B cell (primary cell): ENCODE measurements at places on chromosomes 2 and 18.

DNA sequence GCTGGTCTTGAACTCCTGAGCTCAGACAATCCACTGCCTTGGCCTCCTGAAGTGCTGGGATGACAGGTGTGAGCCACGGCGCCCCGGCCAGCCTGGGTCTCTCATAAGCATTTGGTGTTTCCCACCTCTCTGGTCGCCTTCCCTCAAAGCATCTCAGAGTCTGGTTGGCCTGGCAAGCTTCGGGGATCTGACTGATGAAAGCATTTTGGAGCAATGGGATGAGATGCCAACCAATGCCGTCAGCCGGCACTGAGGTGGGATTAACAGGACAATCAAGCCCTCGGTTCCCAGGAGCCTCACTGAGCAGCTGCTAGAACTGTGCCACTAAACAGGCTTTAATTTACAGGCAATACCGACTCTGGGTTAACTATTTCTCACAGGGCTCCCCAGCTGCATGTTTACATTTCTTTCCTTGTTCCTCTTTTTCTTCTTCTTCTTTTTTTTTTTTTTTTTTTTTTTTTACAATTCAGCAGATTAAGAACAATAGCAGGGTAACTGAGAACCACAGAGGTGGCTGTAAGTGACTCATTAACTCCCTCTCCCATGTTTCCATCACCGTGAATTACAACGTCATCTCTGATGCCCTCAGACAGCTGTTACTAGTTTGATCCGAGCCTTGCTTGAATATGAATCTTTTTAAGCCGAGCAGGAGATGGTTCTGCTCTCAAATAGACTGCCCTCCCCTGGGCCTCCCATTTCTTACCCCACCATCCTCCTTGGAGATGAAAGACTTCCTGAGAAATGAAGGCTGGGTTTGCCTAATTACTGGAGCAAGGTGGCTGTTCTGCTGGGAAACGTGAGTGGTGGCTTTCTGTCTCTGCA is 37.9 kb downstream of the ODC1 start:
- DNase-seq: peak; percentile 88

GRCh38 chr2:215431778-215432758 is 3.8 kb downstream of the FN1 start:
- no peak for DNase-seq

DNA sequence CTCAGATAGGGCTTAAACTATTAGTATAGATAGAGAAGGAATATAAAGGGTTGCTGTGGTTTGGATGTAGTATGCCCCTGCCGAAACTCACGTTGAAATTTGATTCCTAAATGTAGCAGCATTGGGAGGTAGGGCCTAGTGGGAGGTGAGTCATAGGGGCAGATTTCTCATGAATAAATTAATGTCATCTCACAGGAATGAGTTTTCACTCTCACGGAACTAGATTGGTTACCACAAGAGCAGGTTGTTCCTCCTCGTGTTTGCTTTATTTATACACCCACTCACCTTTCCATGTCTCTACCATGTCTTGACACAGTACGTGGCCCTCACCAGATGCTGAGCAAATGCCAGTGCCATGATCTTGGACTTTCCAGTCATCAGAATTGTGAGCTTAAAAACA is 218.2 kb downstream of the RBM43 start:
- DNase-seq: no peak

DNA sequence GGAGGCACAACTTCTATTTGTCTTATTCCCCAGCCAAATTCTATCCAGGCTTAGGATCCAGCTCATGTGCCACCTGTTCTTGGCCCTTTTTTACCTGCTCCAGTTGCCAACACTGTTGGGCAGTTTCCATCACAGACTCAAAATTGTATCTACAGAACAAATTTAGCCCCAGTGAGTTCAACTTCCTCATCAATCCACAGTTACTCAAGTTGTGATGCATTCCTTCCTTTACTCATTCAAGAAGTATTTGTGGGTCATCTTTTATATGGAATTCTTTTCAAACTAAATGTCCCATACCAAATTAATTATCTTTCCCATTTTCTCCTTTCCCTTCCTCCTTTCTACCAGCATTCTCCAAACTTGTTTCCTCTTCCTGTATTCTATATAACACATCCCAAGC is 12.7 kb upstream of the DDX18 start:
- DNase-seq: no peak

- no peak for DNase-seq
These were observed 68.2 kb upstream of the HPCAL1 start for GRCh38 chr2:10234409-10235094.

GRCh38 chr2:240472078-240472790 is 36.8 kb downstream of the GPC1 start:
- DNase-seq: peak; percentile 1

GRCh38 chr2:117067900-117068299 is 746.6 kb upstream of the DDX18 start:
- DNase-seq: no peak

GRCh38 chr18:64929036-64929435 is 780.1 kb upstream of the LINC00305 start:
- DNase-seq: no peak

GRCh38 chr2:6109831-6110230 is 417.6 kb downstream of the SOX11 start:
- DNase-seq: no peak

DNA sequence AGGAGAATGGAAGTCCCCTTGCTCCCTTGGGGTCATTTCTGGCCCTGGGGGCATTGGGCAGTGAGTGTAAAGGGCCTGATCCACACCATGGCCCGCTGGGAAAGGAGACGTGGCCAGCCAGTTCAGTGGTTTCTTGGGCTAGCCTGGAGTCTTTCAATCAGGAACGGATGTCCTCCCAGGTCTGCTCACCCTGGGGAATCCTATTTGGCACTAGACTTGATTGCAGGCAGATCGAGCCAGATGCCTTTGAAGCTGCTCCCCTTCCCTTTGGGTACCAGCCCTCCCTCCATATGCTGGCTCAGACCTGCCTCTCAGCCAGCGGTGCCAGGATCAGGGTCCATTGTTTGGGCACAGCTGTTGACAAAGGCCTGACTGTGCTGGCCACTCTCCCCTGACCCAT is 11.0 kb downstream of the FBLN7 start:
- no peak for DNase-seq

DNA sequence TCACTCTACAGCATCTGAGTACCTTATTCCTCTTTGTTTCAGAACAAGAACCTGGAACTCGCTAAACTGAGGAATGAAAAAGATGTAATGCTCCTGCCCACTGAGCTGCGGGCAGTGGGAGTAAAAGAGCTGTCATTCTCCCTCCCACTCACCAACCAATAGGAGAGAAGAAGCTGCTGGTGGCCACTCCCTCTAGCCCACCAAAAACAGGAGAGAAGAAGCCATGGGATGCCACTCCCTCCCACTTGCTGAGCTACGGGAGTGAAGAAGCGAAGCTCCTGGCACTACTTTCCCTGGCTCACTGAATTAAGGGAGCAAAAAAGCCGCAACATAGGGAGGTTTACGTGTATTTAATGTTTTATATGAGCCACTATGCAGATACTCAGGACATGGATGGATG is 53.7 kb downstream of the RIT2 start:
- DNase-seq: no peak

DNA sequence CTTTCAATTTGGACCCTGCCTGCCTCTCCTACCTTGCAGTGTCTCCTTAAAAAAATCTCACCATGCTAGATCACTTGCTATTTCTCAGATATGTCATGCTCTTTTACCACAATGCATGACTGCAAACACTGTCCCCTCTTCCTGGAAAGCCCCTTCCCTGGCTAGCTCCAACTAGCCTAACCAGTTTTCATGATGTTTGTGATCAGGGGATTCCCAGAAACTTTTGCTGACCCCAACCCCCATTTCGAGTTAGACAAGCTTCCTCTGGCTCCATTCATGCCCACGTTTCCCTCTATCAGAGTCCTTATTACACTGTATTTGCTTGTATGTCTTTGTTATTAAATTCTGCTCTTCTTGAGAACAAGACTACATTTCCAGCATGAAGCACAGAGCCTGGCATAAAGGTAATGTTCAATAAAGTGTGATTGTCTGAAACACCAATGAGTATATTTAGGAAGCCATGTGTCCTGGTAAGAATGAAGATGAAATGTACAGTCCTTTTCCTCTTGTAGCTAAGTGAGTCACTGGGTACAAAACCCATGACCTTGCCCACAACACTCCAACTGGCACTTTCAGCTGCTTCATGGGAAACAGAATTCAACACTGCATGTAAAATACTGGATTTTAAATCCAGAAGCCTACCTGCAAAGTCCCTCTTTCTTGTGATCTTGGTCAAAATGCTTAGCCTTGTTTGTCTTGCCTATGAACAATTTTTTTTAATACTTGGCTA is 62.0 kb upstream of the ATL2 start:
- no peak for DNase-seq

DNA sequence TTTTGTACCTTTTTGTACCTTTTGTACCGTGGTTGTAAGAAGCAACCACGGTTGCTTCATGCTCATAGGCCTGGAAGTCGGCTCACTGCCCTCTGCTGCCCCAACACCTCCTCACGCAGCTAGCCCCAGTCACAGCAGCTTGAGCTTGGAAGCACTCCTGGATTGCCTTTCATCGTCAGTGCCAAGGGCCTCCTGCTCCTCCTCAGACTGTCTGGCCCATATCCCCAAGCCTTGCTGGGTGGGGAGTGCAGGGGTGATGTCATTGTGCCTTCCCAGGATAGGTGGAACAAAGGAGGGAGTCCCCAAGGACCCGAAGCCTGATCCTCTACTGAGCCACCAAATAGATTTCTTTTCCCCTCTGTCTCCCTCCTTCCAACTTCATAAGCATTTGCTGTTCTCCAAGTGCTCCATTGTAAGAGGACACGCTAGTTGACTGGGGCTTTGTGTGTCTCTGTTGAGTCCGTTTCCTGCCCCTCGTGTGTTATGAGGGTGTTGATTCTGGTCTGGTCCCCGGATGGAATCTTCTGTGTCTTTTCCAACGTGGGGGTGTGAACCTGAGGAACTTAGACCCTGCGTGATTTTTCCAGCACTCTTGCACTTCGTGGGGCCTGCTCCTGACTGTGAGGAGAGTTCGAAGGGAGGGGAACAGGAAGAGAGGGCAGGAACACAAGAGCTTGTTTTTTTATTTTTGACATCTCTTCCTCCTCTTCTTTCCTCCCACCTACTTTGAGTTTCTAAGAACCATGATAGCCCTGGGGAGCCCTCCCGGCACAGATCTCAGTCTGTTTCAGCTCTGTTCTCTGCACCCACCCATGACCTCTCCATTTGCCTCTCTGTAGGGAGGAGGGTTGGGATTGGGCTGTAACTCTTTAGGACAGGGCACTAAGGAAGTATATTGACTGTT is 127.2 kb upstream of the EML6 start:
- no peak for DNase-seq

DNA sequence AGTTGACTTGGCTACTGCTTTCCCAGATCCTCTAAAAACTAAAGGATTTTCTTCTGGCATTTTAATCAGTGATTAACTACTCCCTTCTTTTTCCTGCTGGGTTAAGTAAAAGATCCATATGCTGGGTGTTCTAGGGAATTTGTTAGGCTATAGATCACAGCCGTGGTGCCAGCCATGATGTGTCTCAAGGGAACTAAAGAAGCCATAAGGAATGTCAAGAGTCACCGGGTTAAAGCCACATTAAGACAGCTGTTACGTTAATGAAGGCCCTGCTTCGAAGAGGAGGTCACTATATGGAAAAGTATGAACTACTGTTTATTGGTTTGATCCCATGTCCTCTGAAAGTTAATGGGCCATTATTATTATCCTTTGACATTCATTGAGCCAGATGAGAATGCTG is 70.7 kb downstream of the PAX3 start:
- no peak for DNase-seq
